ENCODE measurements at places on chromosomes 1 and 21.

- peak; percentile 75 for DNase-seq
Observed at GRCh38 chr1:220882061-220882891, 3.0 kb downstream of the HLX start.

DNA sequence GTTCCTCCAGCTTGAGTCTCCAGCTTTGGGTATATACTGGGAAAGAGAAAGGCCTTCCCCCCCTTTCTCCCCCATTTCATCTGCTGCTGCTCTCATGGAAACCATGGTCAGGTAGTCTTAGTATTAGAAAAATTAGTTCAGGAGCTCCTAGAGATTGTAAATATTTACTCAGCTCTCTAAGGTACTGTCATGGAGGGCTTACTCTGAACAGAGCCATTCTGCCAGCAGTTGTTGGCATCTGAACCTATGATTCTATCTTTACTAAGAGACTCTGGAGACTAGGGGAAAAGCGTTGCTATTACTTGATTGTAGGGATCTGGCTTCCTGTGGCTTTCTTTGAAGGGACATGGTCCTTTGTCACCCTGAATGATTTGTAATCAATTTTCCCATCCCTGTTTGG, 6.1 kb downstream of the INTS3 start:
- no peak for DNase-seq

DNA sequence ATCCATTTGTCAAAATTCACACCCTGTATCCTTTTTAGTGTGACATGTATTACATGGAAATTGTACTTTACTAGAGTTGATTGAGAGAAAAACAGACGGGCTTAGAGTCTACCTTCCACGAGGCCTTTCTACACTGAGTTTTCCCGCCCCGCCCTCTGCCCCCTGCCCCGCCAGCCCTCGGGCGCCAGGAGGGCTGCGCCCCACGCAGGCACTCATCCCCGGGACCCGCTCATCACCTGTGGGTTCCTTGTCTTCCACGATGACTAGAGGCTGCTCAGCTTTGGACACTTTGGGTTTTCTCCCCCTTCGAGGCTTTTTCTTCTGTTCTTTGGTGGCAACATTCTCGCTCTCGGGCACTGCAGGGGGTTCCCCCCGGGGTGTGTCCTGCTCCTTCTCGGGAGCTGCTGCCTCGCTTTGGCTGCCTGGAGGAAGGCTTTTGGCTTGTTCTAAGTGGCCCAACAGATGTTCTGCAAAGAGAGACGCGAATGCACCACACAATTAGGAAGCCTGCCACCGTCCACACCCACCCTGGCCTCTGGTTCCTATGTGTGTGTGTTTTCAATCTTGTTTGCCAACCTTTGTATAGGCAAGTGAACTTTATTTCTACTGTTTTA, 39.6 kb downstream of the PRDM15 start:
- no peak for DNase-seq

- no peak for DNase-seq
Observed at GRCh38 chr1:30895382-30895943, 13.1 kb downstream of the SDC3 start.

DNA sequence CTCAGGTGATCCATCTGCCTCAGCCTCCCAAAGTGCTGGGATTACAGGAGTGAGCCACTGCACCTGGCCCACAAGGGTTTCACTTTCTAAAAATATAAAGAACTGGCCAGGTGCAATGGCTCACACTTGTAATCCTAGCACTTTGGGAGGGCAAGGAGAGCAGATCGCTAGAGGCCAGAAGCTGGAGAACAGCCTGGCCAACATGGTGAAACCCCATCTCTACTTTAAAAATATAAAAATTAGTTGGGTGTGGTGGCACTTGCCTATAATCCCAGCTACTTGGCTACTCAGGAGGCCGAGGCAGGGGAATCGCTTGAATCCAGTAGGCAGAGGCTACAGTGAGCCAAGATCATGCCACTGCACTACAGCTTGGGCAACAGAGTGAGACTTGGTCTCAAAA, 25.7 kb downstream of the MRPL39 start:
- DNase-seq = no peak

DNA sequence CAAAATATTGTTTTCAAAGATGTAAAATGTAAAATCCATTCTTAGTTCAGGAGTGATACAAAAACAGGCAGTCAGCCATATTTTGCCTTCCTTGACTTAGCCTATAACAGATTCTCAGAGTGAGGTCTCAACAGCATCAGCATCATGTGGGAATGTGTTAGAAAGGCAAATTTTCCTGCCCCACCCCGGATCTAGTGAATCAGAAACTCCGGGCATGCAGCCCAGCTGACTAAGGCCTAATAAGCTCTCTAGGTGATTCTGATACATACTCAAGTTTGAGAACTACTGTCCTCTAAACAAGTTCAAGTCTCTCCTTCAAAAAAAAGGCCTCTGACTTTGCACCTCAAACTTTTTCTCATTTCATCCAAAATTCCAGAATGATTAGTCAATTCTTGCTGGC, 46.9 kb upstream of the PRRC2C start:
- peak; percentile 63 for DNase-seq

DNA sequence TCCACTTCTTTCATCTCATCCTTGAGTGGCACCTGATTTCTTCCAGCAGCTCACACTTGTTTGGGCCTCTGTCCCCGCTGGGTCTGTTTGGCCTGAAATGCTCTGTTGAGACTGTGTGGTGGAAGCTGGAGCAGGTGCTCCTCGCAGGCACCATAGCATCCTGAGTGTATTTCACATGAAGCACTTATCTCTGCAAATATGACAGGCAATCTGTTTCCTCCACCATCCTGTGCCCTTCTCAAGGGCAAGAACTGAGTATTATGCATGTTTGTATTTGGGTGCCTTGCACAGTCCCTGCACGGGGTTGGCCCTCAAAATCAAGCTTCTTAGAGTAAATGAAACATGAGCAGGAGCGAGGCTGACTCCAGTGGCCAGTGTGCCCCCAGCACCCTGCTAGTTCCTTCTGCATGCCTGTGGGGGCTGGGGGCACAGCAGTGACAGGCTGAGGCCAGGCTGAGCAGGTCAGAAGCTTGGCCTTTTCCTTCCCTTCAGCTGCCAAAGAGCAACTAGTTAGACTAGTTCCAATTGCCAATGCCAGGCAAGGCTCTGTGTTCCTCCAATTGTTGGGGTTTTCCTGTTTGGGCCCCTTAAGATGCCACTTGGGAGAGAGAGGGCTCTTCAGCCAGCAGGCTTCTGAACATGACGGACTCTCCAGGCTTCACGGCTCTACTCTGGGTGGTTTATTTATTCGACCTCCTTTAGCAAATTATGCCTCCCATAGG, 129.6 kb upstream of the ATP1A1 start:
- no peak for DNase-seq

DNA sequence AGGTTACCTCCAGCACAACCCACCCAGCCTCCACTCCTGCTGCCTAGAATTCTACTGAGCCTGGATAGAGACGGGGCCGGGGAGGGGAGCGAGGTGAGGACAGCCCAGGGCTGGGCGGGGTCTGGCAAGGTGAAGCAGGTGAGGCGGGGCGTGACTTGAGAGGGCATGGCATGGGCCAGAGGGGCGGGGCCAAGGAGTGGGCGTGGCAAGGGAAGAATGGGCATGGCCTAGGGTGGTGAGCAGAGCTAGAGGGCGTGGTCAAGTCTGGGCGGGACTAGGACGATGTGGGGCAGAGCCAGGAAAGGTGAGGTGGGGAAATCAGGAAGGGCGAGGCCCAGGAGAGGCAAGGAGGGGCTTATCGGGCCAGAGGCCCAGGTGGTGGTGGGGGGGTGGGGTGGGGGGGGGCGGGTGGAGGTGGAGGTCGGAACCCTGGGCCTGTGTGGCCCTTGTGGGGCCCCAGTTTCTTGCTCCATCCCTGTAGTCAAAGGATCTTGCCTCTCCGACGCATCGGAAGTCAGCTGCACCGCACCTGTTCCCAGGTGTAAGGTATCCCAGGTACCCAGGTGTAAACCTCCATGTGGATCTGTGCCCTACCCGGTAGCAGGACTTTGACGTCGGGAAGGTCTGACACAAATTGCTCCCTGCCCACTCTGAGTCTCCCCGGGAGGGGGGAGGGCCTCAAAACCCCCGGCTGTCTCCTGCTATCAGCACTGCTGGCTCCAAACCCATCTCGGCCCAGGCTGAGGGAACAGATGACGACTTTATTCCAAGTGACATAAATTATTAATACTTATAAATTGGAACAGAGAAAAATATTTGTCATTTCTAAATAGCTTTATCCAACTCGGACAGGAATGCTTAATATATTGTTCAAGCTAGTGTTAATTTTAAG, 32.9 kb upstream of the UTS2 start:
- DNase-seq = no peak

- DNase-seq = peak; percentile 23
Observed at GRCh38 chr1:58162952-58163550, 383.5 kb downstream of the OMA1 start.

- no peak for DNase-seq
Observed at GRCh38 chr1:185880779-185881333, 146.7 kb downstream of the HMCN1 start.

All from hepatic stellate cell (primary cell).